ENCODE measurements at places on chromosomes 2 and 18.

- no peak for DNase-seq
Observed at GRCh38 chr2:207149249-207150213, 16.2 kb downstream of the KLF7 start.

DNA sequence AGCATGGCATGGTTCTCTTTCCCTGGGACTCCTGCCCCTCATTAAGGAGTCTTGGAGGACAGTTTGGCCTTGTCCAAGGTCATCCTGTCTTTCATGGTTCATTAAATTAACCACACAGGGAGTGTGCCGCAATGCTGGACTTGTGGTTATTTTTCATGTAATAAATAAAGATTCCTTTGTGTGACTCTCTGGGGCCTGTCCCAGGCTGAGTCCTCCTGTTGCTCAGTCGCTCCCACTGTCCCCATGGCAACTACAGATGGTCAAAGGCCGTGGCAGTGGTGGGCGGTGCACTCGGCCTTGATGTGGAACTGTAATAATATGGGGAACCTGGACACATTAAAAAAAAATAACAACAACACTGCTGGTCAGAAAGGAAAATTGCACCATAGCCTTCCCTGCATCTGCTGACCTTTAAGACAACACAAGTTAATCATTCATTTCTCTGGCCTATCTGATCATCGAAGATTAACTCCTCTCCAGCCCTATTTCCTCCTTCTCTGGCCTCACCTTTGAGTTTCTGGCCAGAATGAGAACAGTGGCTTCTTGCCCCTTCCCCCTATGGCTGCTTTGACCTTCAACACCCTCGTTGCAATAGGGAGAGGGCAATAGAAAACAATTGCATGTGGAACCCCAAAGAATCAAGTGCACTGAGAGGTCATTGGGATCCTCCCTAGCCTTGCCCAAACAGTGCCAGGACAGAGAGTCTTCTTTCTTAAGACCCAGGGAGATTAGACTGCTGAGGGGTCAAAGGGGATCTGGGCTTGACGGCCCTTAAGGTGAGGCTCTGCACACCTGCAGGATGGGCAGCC is 44.7 kb downstream of the PSD4 start:
- DNase-seq, result no peak

- DNase-seq, result no peak
Observed at GRCh38 chr2:230658877-230659652, 53.6 kb upstream of the CAB39 start.

GRCh38 chr2:174499371-174499770 is 12.5 kb upstream of the GPR155 start:
- DNase-seq, result no peak

- no peak for DNase-seq
Observed at GRCh38 chr2:141496810-141497209, 634.0 kb downstream of the LRP1B start.

- no peak for DNase-seq
Observed at GRCh38 chr2:19893520-19894133, 8.2 kb downstream of the TTC32 start.

GRCh38 chr18:79604205-79604912 is 75.2 kb upstream of the CTDP1 start:
- no peak for DNase-seq

GRCh38 chr2:170923799-170924198 is 5.3 kb upstream of the GORASP2 start:
- no peak for DNase-seq

DNA sequence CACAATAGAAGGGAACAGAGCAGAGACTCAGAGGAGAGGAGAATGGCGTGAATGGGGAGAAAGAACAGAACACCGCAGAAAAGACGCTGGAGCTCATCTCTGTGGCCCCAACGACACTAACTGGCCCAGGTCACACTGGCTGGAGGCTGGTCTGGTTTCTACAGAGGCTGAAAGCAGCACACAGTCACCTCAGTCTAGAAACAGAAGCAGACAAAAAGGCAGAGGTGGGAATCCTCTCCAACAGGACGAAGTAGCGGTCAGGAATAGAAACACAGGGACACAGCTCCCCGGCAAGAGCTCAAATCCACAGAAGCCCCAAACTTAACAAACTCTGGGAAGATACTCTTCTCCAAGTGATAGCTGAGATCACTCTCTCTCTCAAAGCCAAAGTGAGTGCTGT is 9.2 kb downstream of the SLC66A2 start:
- DNase-seq, result no peak
